ENCODE measurements at places on chromosomes 6 and 20.

DNA sequence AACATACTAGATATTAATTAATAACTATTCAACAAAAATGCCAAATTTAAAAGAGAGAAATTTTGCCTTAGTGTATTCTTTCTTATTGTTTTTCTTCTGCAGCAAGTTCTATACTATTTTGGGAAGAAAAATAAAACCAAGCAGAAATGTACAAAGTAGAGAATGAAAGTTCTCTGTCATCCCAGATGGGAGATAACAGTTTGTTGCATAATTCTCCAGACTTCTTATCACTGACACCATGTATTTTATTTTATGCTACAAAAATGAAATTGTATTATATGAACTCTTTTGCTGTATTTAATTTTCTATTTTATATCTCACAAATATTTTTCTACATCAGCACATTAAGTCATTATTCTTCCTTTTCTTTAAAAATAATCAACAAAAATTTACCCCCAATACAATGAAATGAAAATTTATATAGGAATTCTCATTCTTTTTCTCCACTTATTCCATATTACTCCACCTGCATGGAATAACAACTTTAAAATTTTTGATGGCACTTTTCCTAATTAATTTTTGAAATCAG, 18.2 kb downstream of the TMEM244 start:
- no peak for DNase-seq

DNA sequence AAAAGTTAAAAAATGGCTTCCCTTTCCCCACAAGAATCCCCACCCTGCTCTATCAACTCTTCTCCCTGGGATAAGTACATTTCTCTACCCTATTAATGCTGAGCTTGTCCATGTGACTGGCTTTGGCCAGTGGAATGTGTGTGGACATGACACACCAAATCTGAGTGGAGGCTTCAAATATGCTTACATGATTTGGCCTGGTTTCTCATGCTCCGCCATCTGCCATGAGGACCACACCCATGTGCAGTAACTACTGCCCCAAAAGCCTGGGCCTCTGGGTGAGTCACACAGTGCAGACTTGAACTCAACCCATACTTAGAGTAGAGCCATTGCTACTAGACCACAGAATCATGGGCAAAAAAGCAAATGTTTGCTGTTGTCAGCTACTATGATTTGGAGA, 65.4 kb downstream of the PRND start:
- no peak for DNase-seq

DNA sequence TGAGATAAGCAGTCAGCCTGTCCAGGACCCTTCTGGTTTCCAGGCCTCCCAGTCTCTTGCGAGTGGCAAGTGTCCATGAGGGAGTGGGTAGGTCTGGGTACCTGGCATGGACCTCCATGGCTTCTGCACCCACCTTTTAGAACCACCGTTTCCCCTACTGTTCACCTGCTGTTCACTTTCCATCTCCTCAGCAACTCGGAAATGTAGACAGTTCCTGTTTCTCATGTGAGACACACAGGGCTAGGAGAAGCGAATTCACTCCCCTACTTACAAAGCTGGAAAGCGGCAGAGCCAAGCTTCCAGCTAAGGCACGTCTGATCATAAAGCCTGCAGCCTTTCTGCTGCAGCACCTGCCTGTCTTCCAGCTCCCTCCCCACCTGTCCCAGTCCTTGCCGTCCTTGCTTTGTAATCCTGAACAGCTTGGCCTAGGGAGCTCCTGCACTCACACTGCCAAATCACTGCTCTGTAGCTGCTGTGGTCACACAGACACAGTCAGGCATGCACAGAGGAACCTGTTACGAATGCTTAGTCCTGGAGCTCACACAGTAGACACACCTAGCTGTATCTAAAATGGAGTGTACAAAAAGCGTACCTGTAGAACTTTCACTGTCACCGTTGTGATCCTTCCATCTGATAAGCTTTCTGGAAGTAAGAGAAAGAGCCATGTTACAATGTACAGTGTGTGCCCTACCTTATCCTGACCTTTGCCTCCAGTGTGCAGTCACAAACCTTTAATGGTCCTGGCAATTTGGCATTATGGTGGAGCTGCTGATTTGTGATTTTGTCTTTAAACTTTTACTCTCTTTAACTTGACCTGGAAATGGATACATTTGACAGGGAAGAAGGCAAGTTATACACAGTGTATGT, 294.1 kb downstream of the NRN1 start:
- no peak for DNase-seq

- no peak for DNase-seq
Measured at GRCh38 chr20:25541676-25542075, 43.7 kb downstream of the NINL start.

DNA sequence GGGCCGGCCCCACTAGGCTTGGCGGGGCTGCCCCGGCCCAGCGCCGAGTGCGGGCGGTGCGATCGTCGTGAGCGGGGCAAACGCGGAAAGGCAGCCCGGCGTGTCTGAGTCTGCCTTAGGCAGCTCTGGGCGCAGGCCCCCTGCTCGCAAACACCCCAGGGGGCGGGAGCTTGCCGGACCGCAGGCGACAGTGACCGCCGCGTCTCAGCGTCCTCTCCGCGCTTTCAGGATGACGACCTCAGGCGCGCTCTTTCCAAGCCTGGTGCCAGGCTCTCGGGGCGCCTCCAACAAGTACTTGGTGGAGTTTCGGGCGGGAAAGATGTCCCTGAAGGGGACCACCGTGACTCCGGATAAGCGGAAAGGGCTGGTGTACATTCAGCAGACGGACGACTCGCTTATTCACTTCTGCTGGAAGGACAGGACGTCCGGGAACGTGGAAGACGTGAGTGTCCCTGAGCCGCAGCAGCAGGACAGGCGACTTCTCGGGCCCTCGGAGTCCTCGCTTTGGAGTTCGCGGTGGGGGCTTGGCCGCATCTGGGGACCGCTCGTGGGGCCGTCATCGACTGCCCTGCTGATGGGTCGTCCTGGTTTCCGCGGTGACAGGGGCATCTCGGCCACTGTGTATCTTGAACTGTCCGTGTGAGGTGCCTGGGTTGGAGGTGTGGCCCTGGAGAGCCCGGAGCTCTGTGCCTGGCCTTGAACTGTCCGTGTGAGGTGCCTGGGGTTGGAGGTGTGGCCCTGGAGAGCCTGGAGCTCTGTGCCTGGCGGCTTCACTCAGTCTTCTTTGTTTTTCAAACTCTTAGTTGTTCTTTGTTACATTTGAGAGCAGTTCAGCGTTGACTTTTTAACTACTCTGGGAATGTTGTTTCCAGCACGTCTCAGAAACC, 786 bp downstream of the ADRM1 start:
- DNase-seq: no peak

- DNase-seq: no peak
Measured at GRCh38 chr6:56849896-56850295, 105.0 kb upstream of the BEND6 start.

DNA sequence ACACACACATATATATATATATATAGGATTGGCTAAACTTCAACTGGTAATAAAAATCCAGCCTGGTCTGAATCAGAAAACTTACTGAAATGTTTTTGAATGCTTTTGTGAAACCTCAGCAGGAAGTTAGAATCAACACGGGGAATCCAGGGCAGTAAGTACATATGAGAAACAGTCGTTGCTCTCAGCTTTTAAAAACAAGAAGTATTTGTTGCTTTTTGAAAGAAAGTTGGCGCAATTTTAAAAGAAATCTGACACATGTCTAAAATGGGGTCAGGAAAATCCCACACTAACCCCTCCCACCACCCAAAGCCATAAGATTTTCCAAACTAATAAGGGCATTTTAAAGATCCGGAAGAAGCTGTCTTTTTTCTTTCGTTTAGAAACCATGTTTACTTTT, 11.5 kb upstream of the CCDC170 start:
- no peak for DNase-seq

GRCh38 chr6:23334360-23334759, 765.0 kb downstream of the HDGFL1 start:
- no peak for DNase-seq

DNA sequence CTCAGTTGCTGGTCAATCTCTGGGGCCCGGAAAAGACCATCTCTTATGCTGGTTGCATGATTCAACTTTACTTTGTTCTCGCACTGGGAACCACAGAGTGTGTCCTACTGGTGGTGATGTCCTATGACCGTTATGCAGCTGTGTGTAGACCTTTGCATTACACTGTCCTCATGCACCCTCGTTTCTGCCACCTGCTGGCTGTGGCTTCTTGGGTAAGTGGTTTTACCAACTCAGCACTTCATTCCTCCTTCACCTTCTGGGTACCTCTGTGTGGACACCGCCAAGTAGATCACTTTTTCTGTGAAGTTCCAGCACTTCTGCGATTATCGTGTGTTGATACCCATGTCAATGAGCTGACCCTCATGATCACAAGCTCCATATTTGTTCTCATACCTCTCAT, 4.3 kb downstream of the OR2J3 start:
- DNase-seq: no peak

DNA sequence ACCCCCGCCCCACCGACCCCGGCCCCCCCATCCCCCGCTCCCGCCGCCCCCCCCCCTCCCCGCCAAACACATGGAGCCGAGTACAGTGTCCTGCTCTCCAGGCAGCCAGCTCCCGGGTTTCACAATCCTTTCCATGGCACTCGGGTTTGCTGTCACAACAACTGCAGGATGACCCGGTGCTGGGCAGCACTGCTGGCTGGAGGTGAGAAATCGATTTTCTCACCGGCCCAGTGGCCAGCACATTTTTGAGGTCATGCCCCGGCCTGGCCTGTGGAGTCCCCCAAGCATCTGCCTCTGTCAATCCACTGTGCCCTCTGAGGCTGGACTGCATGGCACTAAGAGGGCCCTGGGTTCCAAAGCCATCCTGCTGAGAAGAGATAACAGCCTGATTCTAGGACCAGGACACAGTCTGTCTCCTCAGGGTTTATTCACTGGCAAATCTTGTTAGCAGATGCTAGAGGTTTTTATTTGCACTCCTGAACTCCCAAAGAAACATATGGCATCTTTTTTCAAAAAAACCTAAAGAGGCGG, 129.5 kb downstream of the NFATC2 start:
- no peak for DNase-seq

- DNase-seq: no peak
Measured at GRCh38 chr6:27494987-27495385, 22.1 kb upstream of the ZNF184 start.

DNA sequence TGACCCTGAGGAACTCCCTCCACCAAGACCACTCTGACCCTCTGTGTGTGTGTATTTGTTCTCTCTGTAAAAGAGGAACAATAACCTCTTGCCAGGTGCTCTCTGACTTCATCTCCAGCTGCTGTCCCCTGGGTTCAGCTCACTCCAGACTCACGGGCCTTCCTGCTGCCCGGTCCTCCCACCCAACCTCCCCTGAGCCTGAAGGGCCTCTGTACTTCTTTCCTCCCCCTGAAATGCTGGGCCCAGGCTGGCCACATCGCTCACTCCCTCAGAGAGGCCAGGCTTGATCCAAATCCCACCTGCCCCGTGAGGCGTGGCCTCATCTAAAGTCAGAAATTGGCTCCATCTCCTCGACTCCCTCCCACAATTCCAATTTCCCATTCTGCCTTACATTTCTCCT, 202.4 kb downstream of the PRKN start:
- DNase-seq: no peak

- no peak for DNase-seq
Measured at GRCh38 chr20:52150440-52151258, 40.9 kb downstream of the ZFP64 start.

All from activated CD8-positive, alpha-beta memory T cell treated with anti-CD3 and anti-CD28 coated beads for 1 hour (primary cell).